Activated CD4-positive, alpha-beta T cell treated with anti-CD3 and anti-CD28 coated beads for 24 hours (primary cell): ENCODE measurements at places on chromosomes 7 and 10.

DNA sequence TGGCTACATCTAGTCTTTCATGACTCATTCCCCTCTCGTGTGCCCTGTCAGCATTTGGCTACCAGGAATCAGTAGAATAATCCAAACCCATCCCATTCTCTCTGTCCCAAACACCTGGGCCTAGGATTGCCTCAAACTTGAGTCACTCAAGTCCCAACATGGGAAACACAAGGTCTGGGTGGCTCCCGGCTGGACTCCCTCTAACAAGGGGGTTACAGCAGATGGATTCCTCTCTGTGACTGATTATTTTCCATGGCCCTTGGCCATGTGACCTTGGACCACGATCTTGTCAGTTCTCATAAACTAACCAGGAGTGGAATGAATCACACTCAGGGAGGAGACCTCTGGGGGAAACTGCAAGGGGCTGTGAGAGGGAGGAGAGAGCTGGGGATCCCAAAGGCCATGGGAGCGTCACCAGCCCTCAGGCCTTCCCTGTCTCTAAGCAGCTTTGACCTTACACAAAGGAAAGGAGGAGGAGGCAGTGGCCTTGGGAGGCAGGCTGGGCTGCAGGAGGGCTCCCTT is 533.1 kb downstream of the KCNMA1 start:
- no peak for DNase-seq

DNA sequence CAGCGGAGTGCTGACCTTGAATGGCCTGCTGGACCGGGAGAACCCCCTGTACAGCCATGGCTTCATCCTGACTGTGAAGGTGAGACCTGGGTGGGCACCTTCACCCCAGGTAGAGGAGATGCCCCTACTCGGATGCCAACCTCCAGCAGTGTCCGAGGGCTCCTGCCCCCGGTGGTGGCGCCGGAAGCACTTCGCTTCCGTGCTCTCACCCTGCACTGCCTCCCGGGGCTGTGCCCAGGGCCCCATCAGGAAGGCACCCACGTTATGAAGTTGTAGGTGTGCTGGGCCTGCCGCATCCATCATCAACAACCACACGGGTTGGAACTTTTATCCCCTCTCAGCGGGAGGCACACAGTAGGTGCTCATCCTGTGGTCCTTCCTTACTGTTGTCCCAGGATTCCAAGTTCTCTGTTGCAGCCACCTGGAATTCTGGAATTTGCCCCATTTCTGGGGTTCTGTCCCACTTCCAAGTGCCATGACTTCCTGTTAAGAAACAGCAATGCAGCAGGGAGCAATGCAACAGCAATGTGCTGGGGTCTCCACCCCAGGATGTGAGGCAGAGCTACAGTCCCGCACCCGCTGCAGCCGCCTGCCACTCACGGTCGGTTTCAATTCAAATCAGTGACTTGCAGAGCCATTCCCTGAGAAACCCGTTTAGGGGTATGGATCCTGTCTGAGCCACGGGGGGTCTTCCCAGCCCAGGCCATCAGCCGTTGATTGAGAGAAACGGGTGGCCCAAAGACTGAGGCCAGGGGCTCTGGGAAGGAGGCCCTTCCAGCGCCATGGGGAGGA is 103.8 kb downstream of the C10orf105 start:
- DNase-seq: no peak

- no peak for DNase-seq
These were observed 26.7 kb downstream of the TAS2R41 start for GRCh38 chr7:143504215-143504936.

GRCh38 chr10:60732198-60732806 is 46.0 kb upstream of the CDK1 start:
- no peak for DNase-seq

- DNase-seq: no peak
These were observed 32.5 kb upstream of the FEZF1 start for GRCh38 chr7:122337011-122337410.
